ENCODE measurements at places on chromosomes 13 and 19.

- no peak for DNase-seq
Measured at GRCh38 chr19:56566904-56567273, 379 bp upstream of the ZNF470 start.

DNA sequence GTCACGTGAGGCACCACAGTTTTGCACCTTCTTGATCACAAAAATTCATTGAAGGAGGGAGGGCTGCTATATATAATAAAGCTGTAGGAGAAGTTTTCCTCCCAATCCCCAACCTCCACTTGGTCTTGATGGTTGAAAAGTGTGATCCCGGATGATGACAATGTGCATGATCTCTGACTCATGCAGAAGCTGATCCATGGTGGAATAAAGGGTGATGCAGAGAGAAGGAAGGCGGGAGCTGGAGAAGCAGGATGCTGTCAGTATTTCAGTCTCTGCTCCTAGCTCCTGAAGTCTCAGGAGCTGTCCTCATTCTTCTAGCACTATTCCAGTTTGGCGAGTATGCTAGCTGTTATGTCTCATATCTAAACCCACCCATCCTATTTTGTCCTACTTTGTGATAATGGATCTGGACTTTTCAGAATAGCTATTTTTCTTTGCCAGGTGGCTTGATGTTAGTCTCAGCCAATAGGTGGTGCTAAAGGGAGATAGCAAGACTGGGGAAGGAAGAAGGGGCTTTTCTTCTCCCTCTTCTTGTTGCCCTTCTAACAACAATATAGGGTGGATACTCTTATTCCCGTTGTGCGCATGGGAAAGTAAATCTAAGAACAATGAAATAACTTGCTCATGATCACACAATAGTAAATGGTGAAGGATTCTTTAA is 65.6 kb upstream of the HTR2A start:
- peak; percentile 18 for DNase-seq

DNA sequence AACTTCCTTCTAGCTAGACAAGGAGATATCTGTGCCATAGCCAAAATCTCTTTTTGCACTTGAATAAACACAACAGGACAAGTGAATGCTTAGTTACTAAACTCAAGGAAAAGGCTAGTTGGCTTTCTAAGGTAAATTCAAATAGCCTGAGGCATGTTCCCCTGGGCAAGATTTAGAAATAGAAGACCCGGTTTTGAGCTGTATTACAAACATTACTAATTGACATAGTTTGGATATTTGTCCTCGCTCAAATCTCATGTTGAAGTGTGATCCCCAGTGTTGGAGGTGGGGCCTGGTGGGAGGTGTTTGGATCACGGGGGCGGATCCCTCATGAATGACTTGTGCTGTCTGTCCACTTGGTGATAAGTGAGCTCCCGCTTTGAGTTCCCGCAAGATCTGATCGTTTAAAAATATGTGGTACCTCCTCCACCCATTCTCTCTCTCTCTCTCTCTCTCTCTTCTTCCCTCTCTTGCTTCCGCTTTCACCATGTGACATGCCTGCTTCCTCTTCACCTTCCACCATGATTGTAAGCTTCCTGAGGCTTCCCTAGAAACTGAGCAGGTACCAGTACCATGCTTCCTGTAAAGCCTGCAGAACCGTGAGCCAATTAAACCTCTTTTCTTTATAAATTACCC is 3.9 kb upstream of the KBTBD6 start:
- no peak for DNase-seq

DNA sequence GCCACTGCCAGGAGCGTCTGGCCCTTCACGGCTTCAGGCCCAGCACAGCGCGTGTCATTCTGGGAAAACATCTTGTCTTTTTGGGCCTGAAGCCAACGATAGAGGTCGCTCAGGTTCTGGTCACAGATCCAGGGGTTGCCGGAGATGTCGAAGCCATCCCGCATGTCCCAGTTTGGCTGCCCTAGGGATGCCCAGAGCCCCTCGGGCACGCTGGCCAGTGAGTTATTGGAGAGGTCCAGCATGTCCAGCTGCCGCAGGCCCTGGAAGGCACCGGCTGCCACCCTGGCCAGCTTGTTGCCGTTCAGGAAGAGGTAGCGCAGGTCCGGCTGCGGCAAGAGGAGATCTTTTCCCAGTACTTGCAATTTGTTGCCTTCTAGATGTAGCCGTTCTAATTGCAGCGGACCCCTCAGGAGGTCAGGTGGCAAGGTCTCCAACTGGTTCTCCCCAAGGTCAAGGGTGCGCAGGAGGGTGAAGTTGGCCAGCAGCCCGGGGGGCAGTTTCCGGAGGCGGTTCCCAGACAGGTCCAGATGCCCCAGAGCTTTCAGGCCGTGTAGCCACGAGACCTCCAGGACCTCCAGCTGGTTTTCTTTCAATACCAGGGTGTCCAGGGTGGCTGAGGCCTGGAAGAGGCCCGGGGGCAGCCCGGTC is 1.8 kb downstream of the LRG1 start:
- no peak for DNase-seq

DNA sequence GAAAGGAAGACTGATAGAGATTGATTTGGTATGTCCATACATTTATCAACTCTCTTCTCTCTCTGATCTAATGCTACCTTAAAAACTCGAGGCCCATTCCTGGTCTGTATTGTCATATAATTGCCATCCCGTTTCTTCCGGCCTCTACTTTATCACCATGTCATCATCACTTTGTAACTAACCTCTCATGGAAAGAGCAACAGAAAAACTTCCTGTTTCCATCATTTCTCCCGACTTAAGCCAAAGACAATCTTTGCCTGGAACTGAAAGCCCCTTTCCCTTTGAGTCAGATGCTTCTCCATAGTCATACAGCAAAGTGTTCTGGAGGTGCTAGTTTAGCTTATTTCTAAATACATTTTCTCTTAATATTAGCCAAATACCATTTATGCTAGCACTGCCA is 2.8 kb upstream of the STOML3 start:
- DNase-seq, result no peak

- no peak for DNase-seq
Measured at GRCh38 chr13:110232756-110233155, 74.2 kb downstream of the COL4A1 start.

DNA sequence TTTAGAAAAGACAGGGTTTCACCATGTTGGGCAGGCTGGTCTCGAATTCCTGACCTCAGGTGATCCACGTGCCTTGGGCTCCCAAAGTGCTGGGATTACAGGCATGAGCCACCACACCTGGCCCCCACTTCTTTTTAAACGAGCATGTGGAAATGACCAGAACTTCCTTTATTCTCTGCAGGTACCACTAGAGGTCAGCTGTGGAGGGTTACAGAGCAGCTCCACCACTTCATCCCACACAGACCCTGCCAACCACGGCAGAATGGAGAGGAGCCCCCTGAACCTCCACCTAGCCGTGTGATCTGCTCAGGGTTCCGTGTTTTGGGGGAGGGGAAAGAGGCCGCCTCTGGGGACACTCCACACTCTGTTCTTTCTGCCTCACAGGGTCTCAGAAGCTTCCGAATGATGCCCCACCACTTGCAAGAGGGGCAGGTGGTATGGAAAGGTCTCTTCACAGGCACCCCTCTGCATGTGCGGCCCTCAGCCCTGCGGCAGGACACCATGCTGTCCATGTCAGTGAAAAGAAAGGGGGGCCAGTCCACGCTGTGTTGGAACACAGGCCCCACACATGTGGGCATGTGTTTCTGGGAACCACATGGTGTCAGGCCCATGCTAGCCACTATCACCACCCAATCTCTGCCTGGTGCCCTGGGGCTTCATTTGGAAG is 465.0 kb downstream of the TSHZ3 start:
- DNase-seq, result no peak

DNA sequence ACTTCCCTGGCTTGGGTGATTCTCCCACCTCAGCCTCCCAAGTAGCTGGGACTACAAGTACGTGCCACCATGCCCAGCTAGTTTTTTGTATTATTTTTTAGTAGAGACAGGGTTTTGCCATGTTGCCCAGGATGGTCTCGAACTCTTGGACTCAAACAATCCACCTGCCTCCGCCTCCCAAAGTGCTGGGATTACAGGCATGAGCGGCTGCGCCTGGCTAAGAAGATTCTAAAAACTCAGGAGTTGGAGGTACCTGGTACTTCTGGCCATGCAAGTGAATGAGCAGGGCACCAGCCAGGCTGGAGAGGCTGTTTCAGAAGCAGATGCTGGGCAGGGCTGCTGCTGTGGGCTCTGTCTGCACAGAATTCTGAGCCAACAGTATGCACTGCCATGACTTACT is 6.1 kb downstream of the MZF1 start:
- DNase-seq, result no peak

GRCh38 chr13:40480012-40480914 is 186.2 kb downstream of the FOXO1 start:
- no peak for DNase-seq

DNA sequence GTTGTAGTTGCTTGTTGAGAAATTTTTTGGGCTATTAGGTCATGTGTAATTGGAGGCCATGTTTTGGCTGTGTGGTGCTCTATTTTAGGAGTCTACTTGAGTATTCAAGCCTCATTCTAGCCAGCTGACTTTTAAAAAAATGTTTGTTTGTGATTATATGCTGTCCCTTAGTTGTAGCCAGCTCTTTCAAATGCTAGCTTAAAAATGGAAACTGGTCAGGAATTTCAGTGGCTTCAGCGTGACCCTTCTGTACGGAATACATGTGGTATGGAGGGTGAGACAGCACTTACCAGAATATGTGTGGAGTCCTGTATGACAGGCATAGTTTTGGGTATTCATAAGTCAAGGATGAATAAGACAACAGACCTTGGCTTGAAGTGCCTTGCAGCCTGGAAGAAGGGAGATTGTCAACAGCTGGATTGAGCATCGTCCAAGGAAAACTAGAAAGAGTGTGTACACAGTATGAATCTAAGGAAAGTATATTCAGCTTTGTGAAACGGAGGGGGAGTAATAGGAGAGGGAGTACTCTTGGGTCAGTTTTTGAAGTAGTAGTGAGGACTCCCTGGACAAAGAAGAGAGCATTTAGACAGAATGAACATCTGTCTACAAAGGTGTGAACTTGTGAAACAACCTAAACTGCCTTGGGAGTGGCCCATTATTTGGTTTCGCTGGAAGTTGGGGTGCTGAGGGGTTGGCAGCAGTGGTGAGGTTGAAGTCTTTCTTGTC is 20.0 kb upstream of the WTIP start:
- DNase-seq, result no peak

DNA sequence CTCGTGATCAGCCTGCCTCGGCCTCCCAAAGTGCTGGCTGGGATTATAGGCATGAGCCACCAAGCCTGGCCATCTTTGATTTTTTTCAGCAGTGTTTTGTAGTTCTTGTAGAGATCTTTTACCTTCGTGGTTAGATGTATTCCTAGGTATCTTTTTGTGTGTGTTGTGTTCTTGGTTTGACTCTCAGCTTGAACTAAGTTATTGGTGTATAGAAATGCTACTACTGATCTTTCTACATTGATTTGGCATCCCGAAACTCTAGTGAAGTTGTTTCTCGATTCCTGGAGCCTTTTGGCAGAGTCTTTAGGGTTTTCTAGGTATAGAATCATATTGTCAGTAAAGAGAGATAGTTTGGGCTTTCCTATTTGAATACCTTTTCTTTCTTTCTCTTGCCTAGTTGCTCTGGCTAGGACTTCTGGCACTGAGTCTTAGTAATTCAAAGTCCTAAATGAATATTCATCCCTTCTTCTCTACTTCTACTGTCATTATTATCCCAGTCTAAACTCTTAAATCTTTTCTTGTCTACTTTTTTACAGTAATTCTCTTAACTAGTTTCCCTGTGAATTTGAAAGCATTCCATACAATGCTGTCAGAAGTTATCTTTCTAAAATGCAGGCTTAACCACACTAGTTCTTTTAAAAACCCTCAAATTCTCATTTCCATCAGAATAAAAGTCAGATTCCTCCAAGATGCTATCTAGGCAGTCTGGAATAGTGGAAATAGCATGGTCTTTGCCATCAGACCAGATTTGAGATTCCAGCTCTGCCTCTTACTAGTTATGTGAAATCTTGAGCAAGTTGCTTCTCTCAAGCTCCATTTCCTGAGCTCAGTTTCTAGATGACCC is 7.0 kb downstream of the GPR18 start:
- no peak for DNase-seq

DNA sequence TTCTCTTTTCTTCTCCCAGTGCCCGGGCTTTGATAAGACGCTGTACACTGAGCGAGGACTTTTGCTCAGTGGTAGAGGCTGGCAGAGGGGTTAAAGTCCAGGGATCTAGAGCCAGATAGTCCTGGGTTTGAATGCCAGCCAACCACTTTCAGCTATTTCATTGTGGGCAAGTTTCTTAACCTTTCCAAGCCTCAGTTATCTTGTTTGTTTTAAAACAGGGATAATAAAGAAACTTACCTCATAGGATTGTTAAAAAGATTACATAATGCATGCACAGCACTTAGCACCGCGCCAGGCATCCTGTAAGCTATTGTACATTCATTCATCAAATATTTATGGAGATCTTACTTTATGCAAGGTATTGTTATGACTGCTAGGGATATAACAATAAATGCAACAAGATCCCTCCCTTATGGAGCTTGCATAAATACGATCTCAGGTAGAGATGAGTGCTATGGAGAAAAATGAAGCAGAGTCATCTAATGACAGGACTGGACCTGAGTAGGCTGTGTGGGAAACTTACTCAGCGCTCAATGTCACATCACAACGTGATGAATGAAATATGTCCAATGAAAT is 70.8 kb downstream of the LNX2 start:
- no peak for DNase-seq

- no peak for DNase-seq
Measured at GRCh38 chr13:26469602-26470001, 87.9 kb upstream of the WASF3 start.

- DNase-seq, result no peak
Measured at GRCh38 chr19:50875795-50876422, 2.7 kb downstream of the KLK2 start.

GRCh38 chr13:81987159-81987558 is 1646.2 kb upstream of the SPRY2 start:
- no peak for DNase-seq

DNA sequence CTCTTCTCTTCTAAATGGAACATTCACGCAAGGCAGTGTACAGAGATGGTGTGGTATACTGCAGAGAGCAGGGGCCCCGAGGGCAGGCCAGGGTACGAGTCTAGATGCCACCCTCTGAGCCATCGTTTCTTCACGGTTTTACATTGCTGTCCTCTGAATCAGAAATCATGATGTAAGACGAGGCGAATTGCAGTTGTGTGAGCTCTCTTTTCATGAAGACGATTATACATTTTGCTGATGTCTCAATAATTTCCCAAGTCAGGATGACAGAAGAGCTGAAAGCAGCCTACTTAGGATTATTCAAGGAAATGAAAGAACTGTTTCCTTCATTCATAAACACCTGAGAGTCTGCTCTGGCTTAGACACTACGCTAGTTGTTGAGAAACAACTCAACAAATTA is 93.8 kb upstream of the RNF113B start:
- no peak for DNase-seq

- DNase-seq, result no peak
Measured at GRCh38 chr13:67075239-67075638, 154.9 kb downstream of the PCDH9 start.

- peak; percentile 58 for DNase-seq
Measured at GRCh38 chr19:1064661-1065605, 2.0 kb upstream of the ARHGAP45 start.

DNA sequence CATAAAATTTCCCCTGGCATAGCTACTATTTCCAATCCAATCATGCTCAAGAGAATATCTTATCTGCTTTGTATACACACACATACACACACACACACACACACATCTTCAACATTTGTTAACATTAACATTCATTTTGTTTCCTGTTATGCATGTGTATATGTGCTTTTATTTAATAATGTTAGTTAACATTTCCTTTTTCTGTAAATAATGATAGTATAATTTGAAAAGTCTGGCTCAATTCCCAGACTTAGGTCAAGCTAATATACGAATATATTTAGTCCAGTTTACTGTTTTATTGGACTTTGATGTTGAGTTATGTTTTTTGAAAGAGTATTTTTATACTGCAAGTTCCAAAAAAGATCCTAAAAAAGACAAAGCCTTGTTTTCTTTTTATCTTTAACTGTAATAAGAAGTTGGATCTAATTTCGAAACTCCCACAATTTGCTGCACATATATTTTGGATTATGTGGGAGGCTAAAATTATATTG is 1072.4 kb downstream of the EFNB2 start:
- DNase-seq, result no peak
